Natural killer cell (primary cell): ENCODE measurements at places on chromosomes 3 and 15. TPM values are rescaled to one million over a fixed set of nuclear protein-coding genes. Genes with fewer than 3 reads are reported as not detected.

ZPLD1 gene
- not detected for total RNA-seq

NR1I2 gene
- 0.25 TPM for total RNA-seq

PRKCD gene
- 36.3 TPM for total RNA-seq

SERINC4 gene
- 0.25 TPM for total RNA-seq

MRPL3 gene
- 29.7 TPM for total RNA-seq

PEX5L gene
- total RNA-seq = not detected

DNA sequence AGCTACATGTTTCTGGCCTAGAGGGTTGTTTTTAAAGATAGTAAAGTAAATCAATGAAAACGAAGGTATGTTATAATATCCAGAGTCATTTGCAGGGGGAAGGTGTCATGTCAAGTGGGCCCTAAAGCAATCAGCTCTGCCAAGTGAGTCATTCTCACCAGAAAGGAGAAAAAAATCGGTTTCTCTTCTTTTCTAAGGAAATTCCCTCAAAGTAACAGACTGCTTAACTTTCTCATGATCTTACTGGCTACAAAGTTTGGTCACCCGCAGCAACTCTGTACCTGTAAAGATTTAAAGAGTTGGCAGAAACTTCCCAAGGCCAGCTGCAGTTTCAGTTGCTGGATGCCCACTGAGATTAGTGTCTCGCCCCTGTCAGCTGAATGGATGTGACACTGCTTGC, 5.5 kb upstream of the FSIP1 start:
- DNase-seq = no peak

GRCh38 chr15:62603742-62604141, 438.7 kb upstream of the C2CD4B start:
- no peak for DNase-seq

- no peak for DNase-seq
These were observed 66.8 kb upstream of the HACD2 start for GRCh38 chr3:123651449-123652341.

- DNase-seq = no peak
These were observed 302.0 kb downstream of the CLSTN2 start for GRCh38 chr3:140236836-140237501.

GRCh38 chr3:15942462-15942861, 144.7 kb upstream of the ANKRD28 start:
- DNase-seq = no peak
